CD4-positive, CD25-positive, alpha-beta regulatory T cell (primary cell): ENCODE measurements at places on chromosomes 6 and 20.

DNA sequence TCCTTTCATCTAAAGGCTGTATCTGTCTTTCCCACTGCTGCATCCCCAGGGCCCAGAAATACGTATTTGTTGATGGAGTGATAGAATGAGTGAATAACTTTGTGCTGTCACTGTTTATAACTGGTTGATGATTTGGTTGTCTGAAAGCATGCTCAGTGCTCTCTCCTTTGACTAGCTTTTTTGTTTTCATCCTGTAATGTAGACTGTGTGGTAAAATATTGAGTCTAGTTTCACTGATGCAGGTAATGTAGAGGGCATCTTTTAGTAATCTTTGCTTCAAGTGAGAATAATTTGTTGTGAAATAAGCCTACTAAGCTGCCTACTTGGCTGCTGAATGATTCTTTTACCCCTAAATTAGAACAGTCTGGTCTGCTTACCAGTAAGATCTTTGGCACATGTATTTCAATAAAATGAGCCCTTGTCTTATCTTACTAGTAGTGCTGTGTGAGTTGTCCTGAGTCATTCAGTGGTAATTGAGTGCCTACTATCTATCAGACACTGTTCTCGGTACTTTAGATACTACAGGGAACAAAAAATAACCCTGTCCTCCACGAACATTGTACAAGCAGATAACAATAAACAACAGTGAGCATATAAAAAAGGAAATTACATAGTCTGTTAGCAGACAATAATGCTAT, 39.9 kb downstream of the MAPK14 start:
- DNase-seq = no peak

GRCh38 chr20:52178691-52179090, 12.9 kb downstream of the ZFP64 start:
- DNase-seq = no peak

- no peak for DNase-seq
Observed at GRCh38 chr20:17759449-17759848, 59.7 kb downstream of the BANF2 start.

DNA sequence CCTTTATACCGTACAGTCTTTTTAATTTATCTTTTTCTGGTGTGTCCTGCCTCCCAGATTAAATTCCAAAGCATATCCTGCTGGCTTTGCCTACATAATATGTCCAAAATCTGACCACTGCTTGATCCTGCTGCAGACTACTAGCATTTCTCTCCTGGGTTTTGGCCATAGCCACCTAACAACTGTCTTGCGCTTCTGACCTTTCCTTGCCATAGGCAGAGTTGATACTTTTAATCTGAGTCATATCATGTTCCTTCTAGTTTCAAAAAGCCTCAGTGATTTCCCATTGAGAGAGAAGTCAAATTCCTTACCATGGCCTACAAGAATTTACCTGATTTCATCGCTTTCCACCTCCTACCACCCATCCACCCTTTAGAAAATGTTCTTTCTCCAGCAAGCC, 104.8 kb downstream of the BCKDHB start:
- DNase-seq = no peak

- no peak for DNase-seq
Observed at GRCh38 chr6:120496661-120497060, 837.6 kb downstream of the TBC1D32 start.
